Smooth muscle cell of the pulmonary artery (primary cell): ENCODE measurements at places on chromosomes 2 and 18. TPM values are rescaled to one million over a fixed set of nuclear protein-coding genes. Genes with fewer than 3 reads are reported as not detected.

The RTP5 gene
- total RNA-seq = not detected in 2 replicates

The OSR1 gene
- total RNA-seq = 11.6 and 29.1 TPM in 2 replicates

The ZNF516 gene
- total RNA-seq = 15.2 and 22.1 TPM in 2 replicates

The DSC2 gene
- total RNA-seq = 0.07 TPM in 2 replicates

The ESPNL gene
- total RNA-seq = 1.9 and 2.5 TPM in 2 replicates
